ENCODE measurements at places on chromosomes 11 and 22.

- no peak for DNase-seq
Measured at GRCh38 chr11:88181776-88182175, 6.5 kb upstream of the RAB38 start.

GRCh38 chr22:48520884-48521588, 1306.6 kb downstream of the BRD1 start:
- DNase-seq: no peak

GRCh38 chr11:85844439-85845123, 10.6 kb upstream of the CCDC83 start:
- DNase-seq: no peak

GRCh38 chr11:68550485-68550817, 89.9 kb downstream of the PPP6R3 start:
- DNase-seq: no peak

DNA sequence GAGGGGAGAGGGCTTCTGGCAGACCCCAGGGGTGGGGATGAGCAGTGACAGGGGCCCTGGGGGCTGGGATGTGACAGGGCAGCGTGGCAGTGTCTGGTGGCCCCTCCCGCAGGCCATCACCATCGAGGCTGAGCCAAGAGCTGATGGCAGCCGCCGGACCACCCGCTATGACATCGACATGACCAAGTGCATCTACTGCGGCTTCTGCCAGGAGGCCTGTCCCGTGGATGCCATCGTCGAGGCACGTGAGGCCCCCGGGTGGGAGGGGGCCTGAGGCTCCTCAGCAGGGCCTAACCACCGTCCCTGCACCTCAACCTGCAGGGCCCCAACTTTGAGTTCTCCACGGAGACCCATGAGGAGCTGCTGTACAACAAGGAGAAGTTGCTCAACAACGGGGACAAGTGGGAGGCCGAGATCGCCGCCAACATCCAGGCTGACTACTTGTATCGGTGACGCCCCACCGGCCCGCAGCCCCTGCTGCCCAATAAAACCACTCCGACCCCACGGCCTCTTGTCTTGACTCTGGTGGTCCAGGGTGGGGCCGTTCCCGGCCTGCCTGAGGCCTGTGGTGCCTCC, 2.6 kb upstream of the TCIRG1 start:
- no peak for DNase-seq

- DNase-seq: no peak
Measured at GRCh38 chr11:69393865-69394233, 87.6 kb upstream of the LINC01488 start.

DNA sequence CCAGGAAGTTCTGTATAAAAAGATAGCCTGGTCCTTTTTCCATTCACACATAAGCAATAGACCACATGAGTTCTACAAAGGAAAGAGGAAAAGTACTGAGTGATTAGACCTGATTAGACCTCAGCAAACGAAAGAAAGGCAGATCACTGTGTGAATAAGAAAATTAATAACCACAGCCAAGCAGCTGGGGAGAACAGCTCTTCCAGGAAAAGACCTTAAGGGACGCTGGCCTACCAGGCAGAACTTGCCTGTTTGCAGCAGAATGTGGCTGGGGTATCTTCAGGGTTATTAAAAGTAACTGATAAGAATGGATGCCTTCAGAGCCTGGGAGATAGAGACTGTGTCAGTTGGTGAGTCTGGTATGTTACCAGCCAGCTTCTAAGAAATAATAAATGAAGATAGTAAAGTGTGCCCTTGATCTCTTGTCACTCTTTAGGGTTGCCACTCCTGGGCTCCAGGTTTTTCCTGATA, 172.9 kb downstream of the DBX1 start:
- DNase-seq: no peak

GRCh38 chr11:71245601-71246391, 6.6 kb downstream of the SHANK2 start:
- DNase-seq: no peak

DNA sequence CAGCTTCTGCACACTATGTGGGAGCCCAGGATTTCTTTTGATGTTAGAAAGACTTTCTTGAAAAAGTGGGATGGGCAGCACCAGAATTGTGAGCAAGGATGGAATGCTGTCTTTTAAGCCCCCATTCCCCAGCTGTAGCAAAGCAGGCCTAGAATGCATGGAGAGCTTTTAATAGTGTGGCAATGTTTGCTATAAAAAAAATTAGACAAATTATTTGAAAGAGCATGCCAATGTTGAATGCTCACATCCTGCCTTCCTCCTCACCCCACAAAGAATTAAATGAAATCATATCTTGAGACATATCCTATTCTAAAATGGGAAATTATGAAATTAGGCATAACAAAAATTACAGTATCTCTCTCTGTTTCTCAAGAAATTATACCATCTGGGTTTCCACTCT, 154.7 kb downstream of the C11orf91 start:
- DNase-seq: no peak

- no peak for DNase-seq
Measured at GRCh38 chr11:23924226-23924625, 572.6 kb upstream of the LUZP2 start.

GRCh38 chr11:27506200-27507182, at the start of gene LIN7C:
Gene LIN7C, minus strand, starts transcription at chr11:27506769. Its CDS starts 17 bp downstream, at chr11:27506752.
- peak; percentile 96 for DNase-seq

- DNase-seq: peak; percentile 58
Measured at GRCh38 chr11:10303558-10304363, 1.1 kb upstream of the ADM start.

DNA sequence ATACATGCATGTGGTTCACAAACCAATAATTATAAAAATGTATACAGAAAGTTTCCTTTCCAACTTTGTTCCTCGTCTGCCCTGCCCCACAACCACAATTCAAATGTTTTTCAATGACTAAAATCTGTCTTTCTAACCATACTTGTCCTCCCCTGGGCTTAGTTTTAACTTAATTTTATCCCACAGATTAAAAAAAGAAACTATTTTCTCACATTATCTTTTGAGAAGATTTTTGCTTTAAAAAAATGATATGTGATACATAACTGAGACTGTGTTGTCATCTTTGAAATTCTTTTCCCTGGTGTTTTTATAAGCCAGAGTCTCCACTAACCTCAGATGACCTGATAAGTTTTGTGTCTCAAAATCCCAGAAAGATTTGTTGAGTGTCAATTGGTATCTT, 79.0 kb downstream of the FDX1 start:
- DNase-seq: no peak

DNA sequence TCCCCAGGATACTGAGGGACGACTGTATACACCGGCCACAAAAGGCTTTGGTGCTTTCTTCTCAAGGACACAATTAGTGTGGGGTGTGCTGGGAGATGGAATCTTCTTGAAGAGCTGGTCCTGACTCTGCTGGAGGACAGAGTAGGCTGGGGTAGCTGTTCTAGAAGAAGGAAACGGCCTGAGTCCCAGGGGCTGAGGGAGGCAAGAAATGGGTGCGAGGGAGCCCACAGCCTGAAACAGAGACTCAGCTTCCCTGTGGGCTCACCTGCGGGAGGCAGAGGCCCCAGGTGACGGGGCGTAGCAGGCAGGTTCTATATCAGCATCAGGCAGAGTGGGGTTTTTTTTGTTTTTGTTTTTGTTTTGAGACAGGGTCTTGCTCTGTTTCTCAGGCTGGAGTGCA, 36.6 kb downstream of the PARVG start:
- no peak for DNase-seq

DNA sequence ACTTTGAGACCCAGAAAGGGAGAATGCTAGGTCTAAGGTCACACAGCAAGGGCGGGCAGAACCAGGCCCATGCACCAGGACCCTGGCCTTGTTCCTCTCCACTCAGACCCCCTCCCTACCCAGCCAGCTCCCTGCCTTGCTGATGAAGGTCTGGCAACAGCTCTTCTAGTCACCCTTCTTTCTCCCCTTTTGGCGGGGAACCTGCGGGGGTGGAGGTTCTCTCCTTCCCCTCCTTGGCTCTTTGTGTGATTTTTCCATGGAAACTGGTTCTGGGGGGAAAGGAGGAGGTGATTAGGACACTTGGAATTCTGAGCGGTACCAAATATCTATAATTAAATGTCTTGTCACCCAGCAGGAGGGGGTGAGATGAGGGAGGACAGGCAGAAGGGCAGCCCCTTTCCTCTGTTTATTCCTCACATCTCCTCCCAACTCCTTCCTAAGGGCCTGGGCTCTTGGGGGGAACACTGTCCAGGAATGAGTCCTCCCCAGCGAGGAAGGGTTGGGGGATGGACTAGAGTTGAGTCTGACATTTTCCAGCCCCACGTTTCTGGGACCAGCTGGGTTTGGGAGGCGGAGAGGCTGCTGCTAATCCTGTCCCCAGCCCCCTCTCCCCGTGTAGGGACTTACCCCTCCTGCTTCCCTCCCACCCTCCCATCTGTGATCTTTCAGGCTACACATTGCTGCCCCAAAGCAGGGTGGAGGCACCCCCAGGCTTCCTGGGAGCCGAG, 7.4 kb downstream of the ARHGEF17 start:
- no peak for DNase-seq

- no peak for DNase-seq
Measured at GRCh38 chr11:67054346-67054835, 2.3 kb upstream of the RHOD start.

Data from NCI-H1105 treated with DMSO at 0.1 percent for 48 hours (cell line).